M059J (cell line): ENCODE measurements at places on chromosomes 6 and 20.
A peak's percentile ranks its signal among the peaks of the same experiment; 100 is the strongest.

DNA sequence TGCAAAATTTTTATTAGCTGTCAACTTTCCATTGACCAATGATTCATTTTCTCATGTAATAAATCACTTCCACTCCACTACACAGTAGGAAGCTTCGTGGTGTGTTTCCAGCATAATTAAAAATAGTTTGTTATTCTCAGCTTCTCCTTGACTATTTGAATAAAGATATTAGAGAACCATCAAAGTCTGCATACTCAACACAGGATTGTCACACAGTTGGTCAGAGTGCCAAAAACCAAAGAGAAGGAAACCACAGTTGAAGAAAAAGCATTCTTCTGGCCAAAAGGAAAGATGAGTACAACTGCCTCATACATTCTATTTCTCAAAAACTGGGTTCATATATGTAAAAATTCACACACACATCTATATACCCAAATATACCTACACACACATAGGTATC is 455.1 kb upstream of the HSF2 start:
- peak; percentile 80 for DNase-seq

GRCh38 chr20:38246357-38247165 is 14.0 kb downstream of the KIAA1755 start:
- no peak for DNase-seq

DNA sequence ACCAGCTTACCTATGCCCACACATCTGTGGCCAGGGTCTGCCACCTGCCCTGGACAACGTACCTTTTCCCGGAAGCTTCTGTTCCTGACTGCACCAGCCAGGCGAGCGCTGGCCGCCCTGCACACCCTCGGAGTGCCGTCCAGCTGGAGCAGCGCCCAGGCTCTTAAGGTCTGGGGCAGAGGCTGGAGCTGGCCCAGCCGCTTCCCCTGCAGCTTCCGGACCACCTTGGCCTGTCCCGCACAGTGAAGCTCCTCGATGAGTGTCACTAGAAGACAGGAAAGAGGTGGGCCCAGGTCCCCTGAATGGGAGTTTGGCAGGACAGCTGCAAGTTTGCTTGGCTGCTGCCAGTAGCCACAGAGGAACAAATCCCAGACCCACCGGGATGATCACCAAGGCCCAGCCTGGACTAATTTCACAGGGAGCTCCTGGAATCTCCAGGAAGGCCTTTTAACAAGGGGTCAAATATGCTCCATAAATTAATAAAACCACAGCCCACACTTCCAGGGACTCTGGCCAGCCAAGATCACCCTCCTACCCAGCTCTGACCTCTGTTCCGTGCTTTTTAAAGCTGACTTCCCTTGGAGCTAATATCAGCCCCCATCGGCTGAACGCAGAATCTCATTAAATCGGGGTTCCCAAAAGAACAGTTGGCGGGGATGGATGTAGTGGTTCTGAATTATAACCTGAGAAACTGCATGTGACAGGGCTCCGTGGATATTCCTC is 82.3 kb downstream of the PTPN1 start:
- DNase-seq: peak; percentile 56

DNA sequence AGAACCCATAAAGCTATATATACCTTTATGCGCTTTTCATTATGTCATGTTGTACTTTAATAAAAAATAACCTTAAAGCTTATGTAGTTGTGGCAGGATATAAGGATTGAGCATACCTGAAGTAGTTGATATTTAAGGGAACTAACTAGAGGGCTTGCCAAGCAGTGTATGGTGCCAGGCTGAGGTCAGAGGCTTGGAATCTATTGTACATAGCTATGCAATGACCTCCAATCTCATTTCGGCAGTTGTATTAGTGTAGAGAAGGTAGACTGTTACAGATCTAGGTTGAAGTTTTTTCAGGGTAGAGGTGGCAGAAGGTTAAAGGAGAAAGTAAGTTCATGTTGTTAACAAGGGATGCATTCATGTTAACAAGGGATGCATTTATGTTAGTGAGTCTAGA is 397.7 kb upstream of the HS3ST5 start:
- DNase-seq: peak; percentile 18

- DNase-seq: peak; percentile 49
These were observed 167.5 kb downstream of the ZFAND3 start for GRCh38 chr6:37987018-37987417.

GRCh38 chr20:24242763-24243162 is 226.7 kb upstream of the SYNDIG1 start:
- no peak for DNase-seq

DNA sequence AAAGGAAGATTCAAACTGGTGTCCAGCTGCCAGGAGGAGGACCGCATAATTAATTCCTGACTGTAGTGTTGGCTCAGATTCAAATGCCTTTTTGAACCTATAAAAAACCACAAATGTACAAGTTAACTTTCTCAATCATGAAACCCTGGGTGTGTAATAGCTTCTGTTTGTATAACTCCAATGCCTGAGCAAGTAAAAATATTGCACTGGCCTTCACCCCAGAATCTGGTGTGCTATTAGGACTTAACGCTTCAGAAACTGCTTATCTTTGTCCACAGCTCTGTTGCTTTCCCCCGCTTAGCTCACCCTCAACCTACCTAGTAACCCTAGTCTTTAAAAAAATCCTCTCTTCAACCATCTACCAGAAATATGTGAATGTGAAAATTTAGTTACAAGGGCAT is 119.1 kb upstream of the MAP7 start:
- DNase-seq: peak; percentile 94

- peak; percentile 76 for DNase-seq
These were observed 121.7 kb upstream of the NXT1 start for GRCh38 chr20:23228912-23229311.

- peak; percentile 94 for DNase-seq
These were observed 87.8 kb downstream of the CDH26 start for GRCh38 chr20:60046011-60046413.

GRCh38 chr6:6724539-6725467 is 136.3 kb downstream of the LY86 start:
- peak; percentile 78 for DNase-seq

DNA sequence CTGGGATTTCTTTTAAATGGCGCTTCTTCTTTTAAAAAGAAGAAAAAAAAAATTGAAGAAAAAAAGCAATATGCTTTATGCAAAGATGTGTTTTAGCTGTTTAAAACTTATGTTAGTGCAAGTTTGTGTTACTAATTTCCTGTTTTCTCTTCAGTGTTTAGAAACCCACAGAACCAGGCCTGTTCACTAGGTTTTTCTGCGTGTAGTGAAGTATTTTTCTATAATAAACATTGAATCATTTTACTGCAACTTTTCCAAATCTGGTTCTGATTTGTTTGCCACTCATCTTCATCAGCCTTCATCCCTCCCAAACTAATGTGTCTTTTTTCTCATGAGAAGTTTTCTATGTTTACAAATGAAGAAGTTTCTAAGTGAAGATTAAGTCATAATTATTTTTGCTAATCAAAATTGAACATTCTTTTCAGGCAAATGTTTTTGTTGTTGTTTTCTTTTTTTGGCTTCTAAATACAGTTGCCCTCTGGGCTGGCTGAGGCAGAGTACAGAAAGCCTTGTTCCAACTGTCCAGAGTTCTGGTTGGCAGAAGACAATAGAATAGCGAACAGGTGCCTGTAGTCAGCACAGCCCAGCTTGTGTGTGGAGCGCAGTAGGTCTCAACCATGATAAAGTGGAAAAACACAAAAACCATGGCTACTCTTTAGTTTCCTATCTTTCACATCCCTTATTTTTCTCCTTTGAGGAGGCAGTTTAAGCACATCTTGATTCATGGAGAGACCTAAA is 14.5 kb downstream of the ZNF76 start:
- DNase-seq: no peak

GRCh38 chr6:35177596-35177995 is 36.2 kb upstream of the SCUBE3 start:
- DNase-seq: no peak

GRCh38 chr6:53929041-53929820 is 134.4 kb downstream of the LRRC1 start:
- DNase-seq: peak; percentile 90
